CD4-positive, alpha-beta T cell treated with Interleukin-12 subunit alpha and Interleukin-12 subunit beta, for 1 hour (primary cell): ENCODE measurements at places on chromosomes 16 and 17.

DNA sequence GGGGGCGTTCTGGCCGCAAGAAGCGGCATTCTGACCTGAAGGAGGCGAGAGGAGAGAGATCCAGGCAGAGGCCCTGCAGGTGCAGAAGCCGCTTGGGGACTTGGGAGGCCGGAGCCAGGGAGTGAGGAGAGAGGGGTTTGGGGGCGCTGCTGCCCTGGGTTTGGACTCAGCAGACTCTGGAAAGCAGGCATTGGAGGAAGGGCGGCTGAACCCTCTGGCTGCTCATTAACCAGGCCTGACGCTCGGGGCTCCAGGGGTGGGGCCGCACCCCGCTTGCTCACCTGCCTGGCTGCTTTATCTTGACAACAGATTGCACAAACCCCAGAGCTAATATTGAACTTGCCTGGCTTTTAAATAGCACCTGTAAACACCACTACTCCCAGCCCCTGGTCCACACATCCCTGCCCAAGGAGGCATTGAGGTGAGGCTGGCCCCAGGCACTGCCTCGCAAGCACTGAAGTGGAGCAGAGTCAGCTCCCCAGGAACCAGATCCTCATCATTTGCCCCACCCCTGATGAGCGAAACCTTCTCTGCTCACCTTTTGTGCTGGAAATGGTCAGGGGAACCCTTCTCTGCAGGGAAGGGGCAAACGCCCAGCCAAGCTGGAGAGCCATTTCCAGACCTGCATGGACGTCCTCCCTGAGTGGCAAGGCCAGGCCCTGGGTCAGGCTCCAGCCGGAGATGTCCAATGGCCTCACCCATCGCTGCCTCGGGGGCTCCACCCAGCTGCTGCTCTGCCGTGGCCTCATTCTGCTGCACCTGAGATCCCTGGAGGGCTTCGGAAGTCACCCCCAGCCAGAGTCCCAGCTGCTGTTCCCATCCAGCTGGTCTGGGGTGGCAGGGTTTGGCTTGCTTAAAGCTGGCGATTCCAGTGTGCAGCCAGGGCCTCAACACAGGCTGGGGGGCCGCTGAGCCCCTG lies 190.2 kb upstream of the GSE1 start:
- DNase-seq, result no peak

- DNase-seq, result no peak
These were observed 82.1 kb downstream of the GPR139 start for GRCh38 chr16:19991614-19992013.

GRCh38 chr16:8893426-8893825 lies 11.3 kb downstream of the LITAFD start:
- no peak for DNase-seq

GRCh38 chr17:1039511-1040215 lies 42.7 kb downstream of the TIMM22 start:
- peak; percentile 10 for DNase-seq

- DNase-seq, result no peak
These were observed 24.1 kb upstream of the POLR3E start for GRCh38 chr16:22272870-22273650.

GRCh38 chr16:84199097-84199496 lies 8.1 kb downstream of the ADAD2 start:
- no peak for DNase-seq

GRCh38 chr17:71919186-71919585 lies 201.6 kb upstream of the SOX9 start:
- no peak for DNase-seq

- no peak for DNase-seq
These were observed 103.3 kb downstream of the SLC39A11 start for GRCh38 chr17:72989074-72989610.

- no peak for DNase-seq
These were observed 3.1 kb upstream of the WWOX start for GRCh38 chr16:78096386-78096785.

DNA sequence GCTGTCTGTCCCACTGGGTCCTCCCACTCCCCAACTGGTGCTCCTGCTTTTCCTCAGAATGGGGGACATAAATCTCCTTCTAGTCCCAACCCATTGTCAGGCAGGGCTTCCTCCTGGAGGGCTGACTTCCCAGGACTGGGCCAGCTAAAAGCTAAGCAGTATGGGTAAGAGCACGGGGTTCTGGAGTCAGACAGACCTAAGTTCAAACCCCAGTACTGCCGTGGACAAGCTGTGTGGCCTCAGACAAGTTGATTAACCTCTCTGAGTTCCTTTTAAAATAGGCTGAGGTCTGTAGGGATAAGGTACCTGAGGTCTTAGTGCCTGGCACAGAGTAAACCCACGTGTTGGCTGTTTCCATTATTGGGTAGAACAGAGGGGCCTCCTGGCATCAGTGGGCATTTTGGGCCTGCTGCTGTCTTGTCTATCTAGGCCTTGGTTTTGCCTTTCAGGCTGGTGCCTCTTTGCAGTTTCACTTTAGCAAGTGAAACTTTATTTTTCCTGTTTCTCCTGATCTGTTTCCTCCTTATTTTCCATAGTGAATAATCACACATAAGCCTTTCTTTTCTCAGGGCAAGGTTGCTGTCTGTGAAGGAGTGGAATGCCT lies 114.6 kb downstream of the PRKCB start:
- no peak for DNase-seq

DNA sequence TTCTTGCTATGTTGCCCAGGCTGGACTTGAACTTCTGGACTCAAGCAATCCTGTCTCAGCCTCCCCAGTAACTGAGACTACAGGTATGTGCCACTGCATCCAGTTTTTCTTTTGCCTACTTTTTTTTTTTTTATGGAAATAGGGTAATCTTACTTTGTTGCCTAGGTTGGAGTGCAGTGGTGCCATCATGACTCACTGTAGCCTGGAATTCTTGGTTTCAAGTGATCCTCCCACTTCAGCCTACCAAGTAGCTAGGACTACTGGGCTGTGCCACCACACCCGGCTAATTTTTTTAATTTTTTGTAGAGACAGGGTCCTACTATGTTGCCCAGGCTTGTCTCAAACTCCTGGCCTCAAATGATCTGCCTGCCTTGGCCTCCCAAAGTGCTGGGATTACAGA lies 10.0 kb downstream of the LRRC36 start:
- DNase-seq, result no peak

DNA sequence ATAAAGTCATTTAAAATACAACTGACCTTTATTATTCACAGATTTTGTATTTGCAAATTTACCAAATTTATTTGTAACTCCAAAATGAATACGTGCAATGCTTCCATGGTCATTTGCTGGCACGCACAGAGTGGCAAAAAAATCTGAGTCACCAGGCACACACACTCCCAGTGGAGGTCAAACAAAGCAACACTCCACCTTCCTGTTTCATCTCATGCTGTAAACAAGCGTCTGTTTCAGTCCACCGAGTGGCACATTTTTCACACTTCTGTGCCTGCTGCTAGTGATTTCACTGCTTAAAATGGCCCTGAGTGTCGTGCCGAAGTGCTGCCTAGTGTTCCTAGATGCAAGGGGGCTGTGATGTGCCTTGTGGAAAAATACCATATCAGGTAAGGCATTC lies 17.8 kb upstream of the ITGAE start:
- no peak for DNase-seq

- no peak for DNase-seq
These were observed 40.9 kb upstream of the KCNJ16 start for GRCh38 chr17:70034158-70034557.

- DNase-seq, result no peak
These were observed 12.9 kb downstream of the SCNN1G start for GRCh38 chr16:23195366-23195978.

DNA sequence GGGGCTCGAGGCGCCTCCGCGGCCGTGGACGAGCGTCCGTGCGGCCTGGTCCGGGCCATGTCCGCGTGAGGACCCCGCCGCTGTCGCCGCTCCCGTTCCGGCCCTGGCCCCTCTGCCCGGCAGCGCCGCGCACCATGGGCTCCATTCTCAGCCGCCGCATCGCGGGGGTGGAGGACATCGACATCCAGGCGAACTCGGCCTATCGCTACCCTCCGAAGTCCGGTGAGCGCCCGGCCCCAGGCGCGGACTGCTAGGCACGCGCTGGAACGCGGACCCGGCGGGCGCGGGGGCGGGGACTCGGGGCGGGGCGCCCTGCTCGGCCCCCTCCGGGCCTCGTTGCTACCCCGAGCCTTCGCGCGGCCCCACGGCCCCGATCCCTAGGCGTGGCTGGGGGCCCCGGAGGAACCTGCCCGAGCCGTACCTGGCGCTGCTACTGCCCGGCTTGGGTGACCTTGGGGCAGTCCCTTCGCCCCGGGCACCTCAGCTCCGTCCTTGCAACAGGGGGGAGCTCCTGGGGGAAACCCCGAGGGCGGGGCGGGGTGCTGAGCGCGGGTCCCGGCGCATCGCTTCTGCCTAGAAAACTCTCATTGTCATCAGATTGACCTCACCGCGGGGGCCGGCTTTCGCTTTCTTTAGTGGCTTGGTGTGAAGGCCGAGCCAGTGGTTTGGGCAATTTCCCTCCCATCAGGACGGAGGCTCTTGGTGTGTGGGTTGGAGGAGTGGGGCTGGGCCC lies 367 bp downstream of the MGRN1 start:
- peak; percentile 78 for DNase-seq

DNA sequence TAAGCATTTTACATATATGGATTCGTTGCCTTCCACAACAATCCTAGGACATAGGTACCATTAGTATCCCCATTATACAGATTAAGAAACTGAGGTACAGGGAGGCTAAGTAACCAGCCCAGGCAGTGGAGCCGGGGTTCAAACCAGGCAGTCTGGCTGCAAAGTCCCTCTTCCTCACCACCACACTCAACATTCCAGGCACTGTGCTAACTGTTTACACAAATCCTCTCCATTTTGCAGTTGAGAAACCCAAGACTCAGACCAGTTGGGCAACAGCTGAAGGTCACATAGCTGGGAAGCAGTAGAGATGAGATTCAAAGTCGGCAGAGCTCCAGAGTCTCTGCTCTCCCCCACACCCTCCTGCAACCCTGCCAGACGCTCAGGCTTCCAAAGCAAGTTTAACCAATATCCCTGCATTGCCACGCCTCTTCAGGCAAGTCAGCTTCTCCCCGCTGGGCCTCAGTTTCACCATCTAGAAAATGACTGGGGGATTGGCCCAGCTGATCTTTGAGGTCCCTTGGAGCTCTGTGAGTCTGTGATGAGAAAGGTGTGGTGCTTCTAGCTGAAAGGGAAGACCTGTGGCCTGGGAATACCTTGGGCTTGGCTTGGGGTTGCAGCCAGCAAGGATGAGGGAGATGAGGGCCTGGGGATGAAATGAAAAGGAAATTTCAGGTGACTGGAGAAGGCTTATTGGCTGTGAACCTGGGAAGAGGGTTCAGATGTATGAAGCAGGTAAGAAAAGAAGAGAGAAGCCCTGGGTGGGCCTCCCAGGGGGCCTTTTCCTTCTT lies 14.0 kb downstream of the CCR7 start:
- DNase-seq, result no peak

- DNase-seq, result no peak
These were observed 32.7 kb upstream of the NAT9 start for GRCh38 chr17:74808714-74809430.

- peak; percentile 69 for DNase-seq
These were observed 18.6 kb downstream of the COG7 start for GRCh38 chr16:23434380-23434779.

DNA sequence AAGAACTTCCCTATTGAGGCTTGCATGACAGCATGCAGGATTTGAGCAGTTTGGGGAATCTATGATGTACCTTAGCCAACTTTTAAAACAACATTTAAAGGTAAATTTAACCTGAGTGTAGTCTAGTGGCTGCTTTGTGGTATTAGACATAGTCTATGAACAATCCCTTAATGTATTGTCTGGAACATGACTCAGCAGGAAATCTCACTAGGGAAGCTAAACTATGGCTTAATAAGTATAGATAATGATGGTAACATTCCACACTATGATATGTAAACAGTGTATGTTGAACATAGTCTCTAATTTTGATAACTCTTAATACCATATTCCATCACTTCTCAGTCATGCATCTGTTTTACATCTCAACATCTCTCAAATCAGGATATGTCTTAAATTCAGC lies 52.1 kb upstream of the SLC12A3 start:
- no peak for DNase-seq

DNA sequence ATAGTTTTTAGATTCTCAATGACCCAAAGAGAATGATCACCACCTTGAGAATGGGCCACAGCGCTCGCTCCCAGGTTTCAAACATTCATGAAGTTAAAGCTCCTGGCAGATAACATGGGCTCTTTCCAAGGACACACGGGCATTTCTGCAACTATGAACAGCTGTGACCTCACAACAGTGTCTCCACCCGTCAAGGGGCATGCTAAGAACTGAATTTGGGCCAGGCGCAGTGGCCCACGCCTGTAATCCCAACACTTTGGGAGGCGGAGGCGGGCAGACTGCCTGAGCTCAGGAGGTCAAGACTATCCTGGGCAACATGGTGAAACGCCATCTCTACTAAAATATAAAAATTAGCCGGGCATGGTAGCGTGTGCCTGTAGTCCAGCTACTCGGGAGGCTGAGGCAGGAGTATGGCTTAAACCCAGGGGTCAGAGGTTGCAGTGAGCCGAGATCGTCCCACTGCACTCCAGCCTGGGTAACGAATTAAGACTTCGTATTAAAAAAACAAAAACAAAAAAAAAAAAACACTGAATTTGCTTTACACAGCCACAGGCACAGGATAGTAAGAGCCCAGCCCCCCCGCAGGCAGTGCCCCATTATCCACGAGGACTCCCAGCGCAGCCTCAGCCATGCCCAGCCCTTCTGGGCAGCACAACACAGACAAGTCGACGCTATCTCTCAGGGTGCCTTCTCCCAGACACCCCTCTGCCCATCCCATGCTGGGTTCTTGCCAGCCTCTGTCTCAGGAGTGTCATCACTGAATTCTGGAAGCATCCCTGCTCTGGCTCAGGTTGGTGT lies 7.2 kb downstream of the USP7 start:
- no peak for DNase-seq

GRCh38 chr16:62545039-62545438 lies 508.8 kb upstream of the CDH8 start:
- no peak for DNase-seq
